ENCODE measurements at places on chromosomes 7 and 10. TPM values are rescaled to one million over a fixed set of nuclear protein-coding genes. Genes with fewer than 3 reads are reported as not detected.

Gene SPDYE5
- total RNA-seq: not detected

Gene NAT16
- total RNA-seq: not detected

Gene PDE1C
- total RNA-seq: 0.73 TPM

Gene EN2
- total RNA-seq: not detected
